ENCODE measurements at places on chromosomes 5 and 9.

GRCh38 chr9:112332977-112333638 lies at the start of gene PTBP3:
Gene PTBP3, minus strand, starts transcription at chr9:112333619. Its CDS starts 35,754 bp downstream, at chr9:112297865.
- DNase-seq, result peak; percentile 80

DNA sequence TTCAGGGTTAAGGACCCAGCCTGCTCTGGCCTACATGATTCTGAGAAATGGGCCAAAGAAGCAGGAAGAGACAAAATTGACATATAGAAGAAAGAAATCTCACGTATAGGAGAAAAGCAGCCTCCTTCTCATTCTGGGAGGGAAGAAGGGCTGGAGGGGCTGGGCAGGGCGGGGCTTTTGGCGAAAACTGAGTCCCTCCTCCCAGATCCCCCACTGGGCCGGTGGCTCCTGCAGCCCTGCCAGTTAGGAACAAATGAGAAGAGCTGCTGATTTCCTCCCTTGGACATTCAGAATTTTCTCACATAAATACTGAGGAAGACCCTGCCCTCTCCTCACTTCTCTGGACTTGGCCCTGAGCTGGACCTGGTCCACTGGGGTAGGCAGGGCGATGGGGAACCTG lies at the start of gene WNT8A:
TSS of gene WNT8A (plus strand) at position 332 of the 400 bp plus-strand sequence. CDS start 95 bp downstream, outside the sequence.
- DNase-seq, result no peak

GRCh38 chr5:124698770-124699169 lies 47.7 kb downstream of the ZNF608 start:
- peak; percentile 77 for DNase-seq

DNA sequence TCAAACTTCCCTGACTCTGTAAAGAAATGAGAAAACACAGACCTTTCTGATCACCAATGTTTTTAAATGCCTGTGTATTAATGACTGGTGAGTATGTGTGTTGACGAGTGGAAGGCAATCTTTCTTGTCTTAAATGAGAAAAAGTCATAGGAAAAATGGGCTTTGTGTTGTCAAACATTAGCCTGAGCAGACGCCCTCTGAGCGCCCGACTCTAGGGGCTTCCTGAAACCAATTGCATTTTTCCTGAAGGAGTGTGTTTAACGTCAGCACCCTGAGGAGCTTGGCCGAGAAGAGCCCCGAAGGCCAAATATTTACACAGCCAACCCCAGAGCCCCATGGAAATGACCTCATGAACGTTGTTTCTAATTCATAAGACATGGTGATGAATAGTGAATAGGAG lies 154.3 kb downstream of the PHF2 start:
- DNase-seq, result no peak

DNA sequence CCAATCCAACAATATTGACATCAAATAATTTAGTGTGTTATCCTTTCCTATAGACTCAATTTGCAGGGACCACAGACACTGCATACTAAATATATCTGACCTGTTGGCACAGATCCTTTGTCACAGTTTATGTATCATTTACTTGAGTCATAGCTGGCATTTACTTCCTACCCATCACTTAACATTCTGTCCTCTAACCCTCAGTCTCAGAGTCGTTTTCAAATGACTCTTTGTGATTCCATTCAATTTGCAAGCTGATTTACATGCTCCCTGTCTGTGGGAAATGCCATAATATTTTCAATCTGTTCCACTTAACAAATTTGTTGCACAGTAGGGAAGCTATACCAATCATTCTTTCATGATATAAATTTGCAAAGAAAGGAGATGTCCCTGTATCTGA lies 265.7 kb upstream of the EDIL3 start:
- no peak for DNase-seq

GRCh38 chr9:136345281-136346156 lies 18.0 kb downstream of the DNLZ start:
- DNase-seq, result peak; percentile 69

DNA sequence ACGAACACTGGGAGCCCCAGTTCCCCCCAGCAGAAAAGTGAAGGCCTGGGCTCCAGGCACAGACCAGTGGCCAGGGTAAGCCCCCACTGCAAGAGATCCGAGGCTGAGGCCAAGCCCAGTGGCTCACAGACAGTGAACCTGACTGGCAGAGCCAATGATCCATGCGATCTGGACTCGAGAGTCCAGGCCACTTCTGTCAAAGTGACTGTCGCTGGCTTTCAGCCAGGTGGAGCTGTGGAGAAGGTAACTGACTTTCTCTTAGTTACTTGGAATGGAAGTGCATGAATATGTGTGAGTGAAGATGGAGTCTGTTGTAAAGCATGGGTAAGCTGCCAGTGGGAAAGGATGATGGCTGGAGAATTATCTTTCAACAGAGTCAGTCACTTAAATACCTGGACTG lies 99.7 kb downstream of the GOLPH3 start:
- DNase-seq, result no peak

DNA sequence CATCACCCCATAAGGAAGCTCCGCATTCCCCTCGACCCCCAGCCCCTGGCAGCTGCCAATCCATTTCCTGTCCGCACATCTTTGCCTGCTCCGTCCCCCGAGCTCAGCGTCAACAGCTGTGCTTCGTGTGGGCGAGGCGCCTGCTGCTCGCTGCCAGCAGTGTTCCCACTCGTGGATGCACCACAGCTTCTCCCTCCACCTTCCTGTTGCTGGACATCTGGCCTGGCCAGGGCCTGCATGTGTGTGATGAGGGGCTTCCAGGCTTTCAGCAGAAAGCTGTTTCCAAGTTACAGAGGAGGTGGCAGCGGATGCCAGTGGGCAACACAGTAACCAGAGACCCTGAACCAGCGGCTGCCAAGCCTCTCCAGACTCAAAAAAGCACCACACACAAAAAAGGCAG lies 86.0 kb downstream of the PRRT1B start:
- no peak for DNase-seq

DNA sequence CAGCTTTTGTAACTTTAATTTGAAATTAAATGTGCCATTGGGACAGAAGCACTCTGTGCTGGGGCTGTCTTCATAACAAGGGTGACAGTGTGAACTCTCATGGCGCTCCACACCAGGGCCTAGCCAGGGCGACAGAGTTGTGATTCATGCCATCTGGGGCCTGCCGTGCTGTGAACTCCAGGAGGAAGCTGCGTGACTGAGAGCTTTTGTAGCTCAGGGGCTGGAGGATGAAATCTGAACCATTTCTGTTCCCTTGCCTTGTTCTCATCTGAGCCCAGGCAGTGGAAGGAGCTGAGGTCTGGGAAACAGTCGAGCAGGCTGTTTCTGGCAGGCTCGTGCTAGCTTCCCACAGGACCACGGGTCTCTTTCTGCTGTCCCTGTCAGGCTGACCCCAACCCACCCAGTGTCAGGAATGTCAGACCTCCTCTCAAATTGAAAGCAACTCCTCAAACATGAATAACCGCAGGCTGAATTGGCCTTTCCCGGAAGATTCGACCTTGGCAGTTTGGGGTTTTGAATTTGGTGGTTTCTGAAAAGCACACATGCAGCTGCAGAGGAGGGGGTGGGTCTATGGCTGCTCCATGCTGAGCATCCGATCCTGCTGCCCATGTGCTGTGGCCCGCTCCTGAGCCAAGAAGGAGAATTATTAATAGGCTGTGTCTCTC lies 69.2 kb upstream of the RPS23 start:
- DNase-seq, result peak; percentile 83

DNA sequence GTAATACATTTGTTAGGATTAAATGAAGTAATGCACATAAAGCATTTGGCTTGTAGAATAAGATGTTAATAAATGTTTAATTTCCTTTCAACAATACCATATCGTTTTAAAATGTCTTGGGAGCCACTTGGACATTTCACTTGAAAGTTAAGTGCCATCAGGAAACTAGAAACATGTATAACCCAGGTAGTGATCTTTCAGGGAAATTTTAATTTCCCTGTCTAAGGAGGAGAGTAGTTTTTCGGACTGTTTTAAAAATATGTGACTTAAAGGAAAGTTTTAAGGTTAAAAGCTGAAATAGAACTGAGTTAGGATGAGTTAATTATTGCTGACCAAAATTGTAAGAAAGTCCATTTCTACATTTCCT lies 18.0 kb downstream of the CDC42SE2 start:
- no peak for DNase-seq

- no peak for DNase-seq
Observed at GRCh38 chr5:178817506-178817905, 42.2 kb upstream of the ZNF354B start.

DNA sequence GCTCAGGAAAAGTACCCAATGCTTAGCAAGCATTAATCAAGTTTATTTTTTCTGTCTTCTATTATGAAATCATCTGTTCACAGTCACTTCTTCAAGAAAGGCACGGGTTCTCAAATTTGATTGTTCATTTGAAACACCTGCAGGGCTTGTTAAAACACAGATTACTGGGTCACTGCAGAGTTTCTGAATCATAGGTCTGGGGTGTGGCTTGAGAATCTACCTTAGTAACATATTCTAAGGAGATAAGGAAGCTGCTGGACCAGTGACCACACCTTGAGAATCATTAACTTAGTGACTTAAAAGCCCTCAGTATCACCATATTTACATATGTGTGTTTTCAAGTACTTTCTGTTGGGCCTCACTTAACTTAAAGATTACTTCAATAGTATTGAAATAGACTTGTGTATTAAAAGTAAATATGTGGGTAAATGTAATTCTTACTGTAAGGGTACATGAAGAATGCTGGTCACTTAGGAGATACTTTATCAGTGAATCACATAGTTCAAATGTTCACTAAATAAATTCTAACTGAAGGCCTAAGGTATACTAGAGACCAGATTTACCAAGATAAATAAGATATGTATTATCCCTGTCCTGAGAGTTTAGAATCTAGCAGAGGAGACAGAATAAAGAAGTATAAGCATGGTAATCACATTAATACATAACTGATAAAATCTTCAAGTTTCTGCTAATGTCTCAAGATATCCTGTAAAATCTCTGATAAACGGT lies 1342.1 kb upstream of the C9orf72 start:
- no peak for DNase-seq

DNA sequence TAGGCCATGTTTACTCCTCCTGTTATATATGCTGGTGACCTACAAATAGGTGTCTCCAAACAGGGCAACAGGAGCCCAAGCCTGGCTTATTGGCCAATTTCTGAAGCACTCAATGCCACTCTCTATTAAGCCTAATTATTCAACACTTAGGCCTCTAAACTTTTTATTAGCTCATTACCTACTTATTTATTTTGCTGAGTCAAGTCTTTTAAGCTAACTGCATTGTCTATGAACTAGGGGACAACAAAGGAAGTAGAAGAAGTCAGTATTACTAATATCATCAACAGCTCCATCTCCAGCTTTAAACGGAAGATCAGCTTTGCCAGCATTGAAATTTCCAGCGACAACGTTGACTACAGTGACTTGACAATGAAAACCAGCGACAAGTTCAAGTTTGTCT lies 28.2 kb downstream of the GABRP start:
- DNase-seq, result no peak

DNA sequence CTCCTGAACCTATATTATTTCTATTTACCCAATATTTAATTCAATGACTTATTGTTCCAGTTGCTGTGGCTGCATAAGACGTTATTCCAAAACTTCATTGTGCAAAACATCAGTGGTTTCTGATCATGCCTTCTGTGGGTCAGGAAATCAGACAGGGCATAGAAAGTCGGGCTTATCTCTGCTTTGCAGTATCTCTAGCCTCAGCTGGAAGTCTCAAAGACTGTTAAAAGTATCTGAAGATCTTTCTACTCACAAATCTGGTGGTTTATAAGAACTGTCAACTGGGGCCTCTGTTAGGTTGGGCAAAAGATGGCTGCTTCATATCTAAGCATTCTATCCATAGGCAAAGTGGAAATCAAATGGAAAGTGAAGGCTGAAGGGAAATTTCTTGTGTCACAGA lies 687.7 kb upstream of the ARRDC3 start:
- no peak for DNase-seq

GRCh38 chr5:59174248-59174844 lies 591.5 kb downstream of the RAB3C start:
- peak; percentile 82 for DNase-seq

- DNase-seq, result no peak
Observed at GRCh38 chr5:158392753-158393152, 533.8 kb upstream of the CLINT1 start.

DNA sequence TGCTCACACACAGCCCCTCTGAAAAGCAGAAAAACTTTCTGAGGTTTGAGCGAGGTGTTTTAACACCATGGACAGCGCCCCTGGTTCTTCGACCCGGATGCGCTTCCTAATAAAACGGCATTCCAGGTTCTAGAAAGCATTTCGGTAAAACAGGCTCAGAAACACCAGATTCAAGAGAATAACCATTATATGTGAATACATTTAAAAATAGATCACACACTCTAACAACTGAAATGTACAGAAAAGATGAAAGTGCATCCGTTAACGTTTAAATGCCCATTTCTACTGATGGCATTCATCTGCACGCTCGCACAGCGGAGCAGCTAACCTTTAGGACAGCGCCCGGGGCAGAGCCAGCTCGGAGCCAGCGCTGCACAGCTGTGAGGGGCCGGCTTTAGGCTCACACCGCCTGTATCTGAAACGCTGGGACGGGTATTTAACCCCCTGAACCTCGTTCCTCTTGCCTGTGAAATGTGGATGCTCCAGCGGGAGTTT lies 26.3 kb upstream of the TENT4A start:
- peak; percentile 77 for DNase-seq

DNA sequence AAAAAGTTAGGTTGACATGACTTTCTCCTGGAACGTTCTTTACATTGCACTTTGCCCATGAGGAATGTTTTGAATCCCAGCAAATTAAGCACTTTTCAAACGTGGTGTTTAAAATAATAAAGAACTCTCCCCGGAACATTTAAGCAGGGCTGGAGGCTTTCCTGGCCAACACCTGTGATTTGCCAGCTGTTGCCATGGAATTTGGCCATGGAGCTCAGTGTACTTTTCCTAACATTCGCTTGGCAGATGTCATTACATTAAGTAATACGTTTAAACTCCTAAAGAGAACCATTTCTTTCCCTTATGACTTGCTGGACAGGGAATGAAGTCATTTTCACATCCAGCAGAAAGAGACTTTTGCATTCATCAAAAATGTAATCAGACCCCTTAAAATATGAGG lies 146.1 kb downstream of the GAS1 start:
- no peak for DNase-seq

DNA sequence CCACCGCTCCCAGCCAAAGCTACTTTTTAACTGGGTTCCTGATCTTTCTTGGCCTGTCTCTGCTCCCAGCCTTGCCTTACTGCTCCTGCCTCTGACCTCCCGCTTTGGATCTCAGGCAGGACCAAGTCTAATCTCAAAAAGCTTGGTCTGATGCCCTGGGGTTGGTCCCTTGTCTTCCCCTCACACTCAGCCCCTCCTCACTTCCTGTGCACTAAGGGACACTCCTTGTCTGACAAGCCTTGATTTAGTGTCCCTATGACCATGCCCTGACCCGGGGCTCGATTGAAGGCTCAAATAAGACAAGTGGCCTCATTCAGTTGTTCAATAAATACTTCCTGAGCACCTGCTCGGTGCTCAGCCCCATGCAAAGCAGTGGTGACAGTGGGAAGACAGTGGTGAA lies 3.7 kb upstream of the GTF3C5 start:
- no peak for DNase-seq

- peak; percentile 97 for DNase-seq
Observed at GRCh38 chr5:133240425-133241091, 188.7 kb downstream of the HSPA4 start.

- no peak for DNase-seq
Observed at GRCh38 chr9:82729141-82729540, 333.8 kb downstream of the RASEF start.
